Activated CD4-positive, alpha-beta T cell treated with anti-CD3 and anti-CD28 coated beads, Interleukin-2, Interleukin-6, amounts not matched to agents 100 ng/mL and 50 ng/mL, durations not matched to agents 16 hours and 8 hours (primary cell): ENCODE measurements at places on chromosomes 5 and 9.

GRCh38 chr5:142091922-142092321 lies 16.7 kb upstream of the NDFIP1 start:
- DNase-seq: no peak

DNA sequence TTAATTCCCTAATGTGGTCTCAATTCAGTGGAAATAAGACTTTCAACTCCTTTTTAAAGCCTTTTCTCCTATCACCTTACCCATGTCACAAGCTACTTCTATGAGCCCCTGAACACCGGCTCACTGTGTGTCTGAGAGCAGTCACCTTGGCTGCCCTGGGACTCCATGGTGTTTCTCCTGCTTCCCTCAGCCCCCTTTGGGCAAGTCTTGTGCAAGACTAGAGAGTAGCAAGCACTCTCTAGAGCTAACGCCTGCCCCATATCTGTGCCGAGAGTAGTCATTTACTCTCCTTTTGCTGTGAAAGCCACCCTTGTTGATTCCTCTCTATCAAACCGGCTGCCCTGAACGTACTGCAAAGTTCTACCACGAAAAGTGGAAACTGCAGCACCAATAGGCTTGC lies 77.9 kb upstream of the DAB2 start:
- DNase-seq: no peak

- no peak for DNase-seq
Observed at GRCh38 chr5:127820910-127821553, 117.8 kb downstream of the CCDC192 start.

- no peak for DNase-seq
Observed at GRCh38 chr9:18250053-18250452, 223.9 kb upstream of the ADAMTSL1 start.

DNA sequence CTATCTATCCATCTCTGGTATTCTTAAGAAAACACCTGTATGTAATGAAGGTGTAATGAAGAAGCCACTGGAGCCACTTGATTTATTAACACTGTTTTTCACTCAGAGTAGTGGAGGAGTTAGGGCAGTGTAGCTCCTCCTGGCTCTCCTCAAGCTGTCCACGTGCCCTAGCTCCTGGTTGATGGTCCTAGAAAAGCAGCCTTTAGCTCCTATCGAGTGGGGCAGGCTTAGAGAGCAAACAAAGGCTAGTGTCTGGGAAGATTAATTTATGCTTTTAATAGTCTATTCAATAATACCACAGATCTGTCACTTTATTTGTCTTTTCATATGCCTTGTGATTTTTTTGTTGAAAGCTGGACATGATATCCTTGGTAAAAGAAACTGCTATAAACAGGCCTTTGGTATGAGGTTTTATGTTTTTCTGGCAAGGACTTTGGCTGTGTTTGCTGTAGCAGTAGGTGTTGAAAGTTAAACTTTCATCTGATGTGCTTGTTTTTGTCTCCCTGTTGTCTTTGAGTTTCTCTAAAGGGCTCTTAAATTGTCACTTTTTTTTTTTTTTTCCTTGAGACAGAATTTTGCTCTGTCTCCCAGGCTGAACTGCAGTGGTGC lies 141.1 kb downstream of the GCNT1 start:
- no peak for DNase-seq
